ENCODE measurements at places on chromosomes 11 and 22.

- DNase-seq: no peak
Measured at GRCh38 chr11:69416762-69417698, 64.4 kb upstream of the LINC01488 start.

DNA sequence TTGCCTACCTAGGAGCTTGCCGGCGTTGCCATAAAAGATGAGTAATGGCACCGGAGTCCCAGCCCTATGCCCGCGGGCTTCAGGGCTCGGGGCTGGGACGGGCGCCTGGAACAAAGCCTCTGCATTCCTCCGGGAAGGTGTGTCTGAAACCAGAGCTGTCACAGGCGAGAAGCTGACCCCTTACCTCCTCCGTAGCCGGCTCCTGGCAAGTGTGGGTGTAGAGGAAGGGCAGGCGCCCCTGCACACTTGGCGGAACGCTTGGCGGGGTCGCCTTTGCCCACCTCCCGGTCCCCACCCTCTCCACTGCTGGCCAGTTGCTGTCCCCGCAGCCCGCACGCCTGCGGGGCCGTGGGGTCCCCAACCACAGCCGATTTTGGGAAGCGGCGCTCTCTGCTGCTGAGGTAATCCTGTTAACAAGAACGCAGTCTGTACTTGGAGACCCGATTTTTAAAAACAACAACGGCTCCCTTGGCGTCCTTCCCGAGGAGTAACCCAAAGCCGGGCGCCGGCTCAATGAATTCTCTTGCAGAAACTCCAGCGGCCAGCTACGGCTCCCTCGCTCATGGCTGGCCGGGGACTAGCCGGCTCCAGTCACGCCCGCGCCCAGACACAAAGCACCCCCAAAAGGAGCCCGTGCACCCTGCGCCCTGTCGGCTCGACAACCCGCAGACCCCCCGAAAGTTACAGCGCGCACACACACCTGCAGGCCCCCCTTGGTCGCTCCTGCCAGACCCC is 89.2 kb downstream of the PLEKHA7 start:
- no peak for DNase-seq

- DNase-seq: no peak
Measured at GRCh38 chr22:45094825-45095224, 68.9 kb upstream of the NUP50 start.

DNA sequence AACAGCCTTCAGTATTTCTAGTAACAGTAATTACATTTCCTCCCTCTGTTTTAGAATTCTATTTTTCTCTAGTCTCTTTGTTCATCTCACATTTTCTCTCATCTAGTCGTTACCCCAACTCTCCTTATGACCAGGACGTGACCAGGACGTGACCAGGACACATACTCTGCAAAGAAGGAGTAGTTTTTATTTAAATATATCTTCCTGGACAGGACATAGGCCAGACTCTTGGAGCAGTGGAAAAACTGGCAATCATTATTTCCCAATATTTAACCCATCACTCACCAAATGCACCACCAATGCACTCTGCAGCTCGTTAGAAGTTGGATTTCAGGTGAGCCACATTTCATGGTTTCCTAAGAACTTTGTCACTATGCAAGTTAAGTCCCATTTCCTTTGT is 40.3 kb upstream of the POGLUT3 start:
- no peak for DNase-seq

DNA sequence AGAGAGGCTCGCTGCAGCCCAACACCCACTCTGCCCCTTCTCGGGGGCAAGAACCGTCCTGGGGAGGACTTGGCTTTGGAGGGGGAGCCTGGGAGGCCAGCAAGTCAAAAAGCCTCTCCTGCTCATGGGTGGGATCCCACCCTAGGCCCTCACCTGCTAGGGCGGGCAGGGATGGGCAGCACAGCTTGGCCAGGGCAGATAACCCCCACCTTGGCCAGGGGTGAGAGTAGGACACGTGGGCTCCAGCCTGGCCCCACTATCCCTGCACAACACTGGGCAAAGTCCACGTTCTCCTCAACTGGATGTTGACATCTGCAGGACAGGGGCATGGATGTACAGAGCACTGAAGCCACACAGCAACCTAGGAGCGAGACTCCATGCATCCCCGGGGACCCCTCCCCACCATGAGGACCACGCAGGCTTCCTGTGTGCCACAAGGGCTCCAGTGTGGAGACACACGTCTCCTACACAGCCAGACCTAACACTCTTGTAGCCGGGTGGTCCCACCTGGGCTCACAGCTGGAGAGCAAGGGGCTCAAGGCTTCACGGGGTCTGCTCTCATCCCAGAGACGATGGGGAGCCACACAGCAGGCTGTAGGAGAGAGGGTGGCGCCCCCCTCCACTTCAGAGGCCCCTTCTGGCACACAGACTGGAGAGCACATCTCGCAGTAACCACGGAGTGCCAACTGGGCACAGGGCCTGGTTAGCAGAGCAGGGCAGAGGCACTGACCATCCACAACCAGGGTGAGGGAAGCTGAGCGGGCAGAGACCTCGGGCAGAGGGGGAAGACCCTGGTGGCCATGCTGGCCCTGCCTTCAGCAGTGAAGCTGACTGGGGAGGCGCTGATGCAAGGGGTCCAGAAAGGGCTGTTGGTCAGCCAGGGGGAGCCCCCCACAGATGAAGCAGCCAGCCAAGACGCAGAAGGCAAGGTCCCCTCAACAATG is 171.1 kb downstream of the CRYBB2 start:
- no peak for DNase-seq

DNA sequence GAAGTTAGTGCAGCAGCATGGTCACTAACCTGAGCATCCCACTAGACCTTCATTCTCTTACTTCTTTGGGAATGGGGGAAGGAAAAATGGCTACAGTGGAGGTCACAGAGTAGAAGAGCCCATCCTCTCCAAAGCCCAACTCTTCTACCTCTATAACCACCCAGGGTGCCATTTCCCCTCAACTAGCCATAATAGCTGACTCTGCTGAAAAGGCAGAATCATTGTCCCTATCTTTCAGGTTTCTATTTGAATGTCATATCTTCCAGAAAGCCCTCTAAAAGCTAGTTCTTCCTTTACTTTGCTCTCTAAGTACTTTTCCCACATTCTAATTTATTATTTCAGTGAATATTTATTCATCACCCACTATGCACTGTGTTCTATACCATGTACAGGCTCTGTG is 421.6 kb downstream of the TENM4 start:
- no peak for DNase-seq

DNA sequence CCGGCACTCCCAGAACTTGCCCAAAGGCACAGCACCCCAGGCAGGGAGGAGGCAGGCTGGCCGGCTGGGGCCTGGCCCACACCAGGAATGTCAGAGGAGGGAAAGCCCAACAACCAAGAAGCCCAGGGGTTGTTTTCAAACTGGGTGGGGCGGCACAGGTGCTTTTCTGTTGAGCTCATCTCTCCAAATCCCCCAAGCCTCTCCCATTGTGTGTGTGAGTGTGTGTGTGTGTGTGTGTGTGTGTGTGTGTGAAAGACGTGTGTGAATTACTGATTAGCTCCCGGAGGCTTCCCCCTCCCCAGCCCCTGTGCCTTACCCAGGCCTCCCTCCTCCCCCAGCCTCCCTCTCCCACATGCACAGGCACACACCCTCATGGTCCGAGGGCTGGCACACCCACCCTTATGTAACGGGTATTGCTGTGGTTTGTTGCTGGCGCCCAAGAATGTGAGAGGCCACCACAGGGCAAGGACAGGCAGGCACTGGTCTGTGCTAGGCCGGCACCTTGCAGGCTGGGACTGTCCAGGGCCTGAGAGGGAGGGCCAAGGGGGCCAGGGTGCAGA is 15.9 kb downstream of the TRIM29 start:
- no peak for DNase-seq

DNA sequence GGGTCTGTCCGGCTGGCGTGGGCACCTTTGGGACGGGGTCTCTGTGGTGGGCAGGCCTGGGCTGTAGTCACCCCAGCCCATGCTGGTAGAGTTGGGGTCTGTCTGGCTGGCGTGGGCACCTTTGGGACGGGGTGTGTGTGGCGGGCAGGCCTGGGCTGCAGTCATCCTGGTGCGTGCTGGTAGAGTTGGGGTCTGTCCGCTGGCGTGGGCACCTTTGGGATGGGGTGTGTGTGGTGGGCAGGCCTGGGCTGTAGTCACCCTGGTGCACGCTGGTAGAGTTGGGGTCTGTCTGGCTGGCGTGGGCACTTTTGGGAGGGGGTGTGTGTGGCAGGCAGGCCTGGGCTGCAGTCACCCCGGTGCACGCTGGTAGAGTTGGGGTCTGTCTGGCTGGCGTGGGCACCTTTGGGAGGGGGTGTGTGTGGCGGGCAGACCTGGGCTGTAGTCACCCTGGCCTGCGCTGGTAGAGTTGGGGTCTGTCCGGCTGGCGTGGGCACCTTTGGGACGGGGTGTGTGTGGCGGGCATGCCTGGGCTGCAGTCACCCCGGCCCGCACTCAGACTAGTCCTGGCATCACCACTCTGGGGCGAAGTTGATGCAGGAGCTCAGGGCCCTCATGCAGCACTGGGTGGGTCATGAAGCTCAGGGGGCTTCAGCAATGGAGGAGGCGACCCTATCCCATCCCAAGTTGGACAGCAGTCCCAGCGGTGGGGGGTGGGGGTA is 19.3 kb downstream of the PRR33 start:
- no peak for DNase-seq

GRCh38 chr11:69001243-69002081 is 11.6 kb downstream of the MRGPRF start:
- no peak for DNase-seq

- DNase-seq: no peak
Measured at GRCh38 chr11:11946878-11947277, 61.5 kb downstream of the DKK3 start.

GRCh38 chr22:18087350-18087855 is 9.6 kb downstream of the PEX26 start:
- no peak for DNase-seq

GRCh38 chr11:62242021-62242420 is at the start of gene SCGB1D2:
Gene SCGB1D2, plus strand, starts transcription at chr11:62242239. Its CDS starts 69 bp downstream, at chr11:62242308.
- DNase-seq: peak; percentile 80

DNA sequence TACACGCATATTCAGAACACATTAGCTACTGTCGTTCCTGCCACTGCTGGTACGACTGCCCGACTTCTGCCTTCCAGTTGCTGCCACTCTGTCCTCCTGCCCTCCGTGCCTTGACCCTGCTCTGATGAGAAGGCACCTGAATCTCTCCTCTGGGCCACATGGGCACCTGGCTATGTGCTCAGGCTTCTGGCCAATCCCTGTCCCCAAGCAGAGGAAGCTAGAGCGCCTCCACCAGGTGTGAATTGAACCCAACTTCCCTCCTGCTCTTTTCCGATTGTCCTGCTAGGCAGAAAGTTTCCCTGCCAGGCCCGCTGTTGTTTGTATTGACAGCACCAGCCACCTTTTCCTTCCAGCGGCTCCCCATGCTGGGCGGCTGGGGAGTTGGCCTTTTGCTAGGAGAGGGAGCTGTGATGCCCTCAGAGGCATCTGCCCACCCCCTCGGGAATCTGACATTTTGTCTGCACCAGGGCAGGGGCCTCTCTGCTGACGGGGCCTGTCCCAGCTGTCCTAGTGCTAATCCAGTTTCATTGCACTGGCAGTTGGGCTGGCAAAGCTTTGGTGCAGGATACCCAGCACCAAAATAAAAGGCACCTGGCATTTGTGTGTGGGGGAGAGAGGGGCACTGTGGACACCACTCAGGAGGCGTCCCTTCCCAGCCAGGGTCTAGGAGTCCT is 118.0 kb downstream of the GRIK4 start:
- no peak for DNase-seq

DNA sequence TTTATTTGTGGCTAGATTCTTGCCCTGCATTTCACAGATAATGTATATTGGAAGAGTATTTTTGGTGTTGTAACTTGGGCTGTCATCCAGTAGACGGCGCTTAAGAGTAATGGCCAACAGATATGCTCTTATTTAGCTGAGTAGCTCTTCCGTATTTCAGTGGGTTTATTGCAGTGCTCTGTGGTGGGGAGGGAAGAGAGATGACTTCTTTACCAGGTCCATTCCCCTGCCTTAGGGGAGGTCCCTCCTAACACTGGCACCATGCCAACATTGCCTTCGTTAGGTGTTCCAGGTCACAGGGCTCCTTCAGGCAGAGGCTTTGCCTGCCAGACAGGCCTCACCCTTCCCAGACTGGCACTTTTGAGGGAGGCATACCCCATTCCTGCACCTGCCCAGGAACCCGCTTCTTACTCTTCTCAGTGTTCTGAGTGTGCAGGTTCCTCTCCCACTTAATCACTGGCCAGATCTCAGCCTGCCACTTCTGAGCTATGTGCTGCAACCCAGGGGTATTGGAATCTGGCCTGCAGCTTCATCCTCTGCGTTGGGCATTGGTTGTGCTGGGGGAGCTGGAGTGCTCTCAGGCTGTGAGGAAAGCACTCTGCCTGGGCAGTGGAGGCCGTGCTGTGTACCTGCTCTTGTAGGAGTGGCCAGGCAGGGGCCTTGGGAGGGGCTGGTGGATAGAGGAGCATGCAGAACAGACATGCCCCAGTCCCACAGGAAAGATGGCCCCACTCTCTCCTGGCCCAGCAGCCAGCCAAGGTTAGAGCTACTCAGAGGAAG is 29.4 kb upstream of the SLN start:
- no peak for DNase-seq

DNA sequence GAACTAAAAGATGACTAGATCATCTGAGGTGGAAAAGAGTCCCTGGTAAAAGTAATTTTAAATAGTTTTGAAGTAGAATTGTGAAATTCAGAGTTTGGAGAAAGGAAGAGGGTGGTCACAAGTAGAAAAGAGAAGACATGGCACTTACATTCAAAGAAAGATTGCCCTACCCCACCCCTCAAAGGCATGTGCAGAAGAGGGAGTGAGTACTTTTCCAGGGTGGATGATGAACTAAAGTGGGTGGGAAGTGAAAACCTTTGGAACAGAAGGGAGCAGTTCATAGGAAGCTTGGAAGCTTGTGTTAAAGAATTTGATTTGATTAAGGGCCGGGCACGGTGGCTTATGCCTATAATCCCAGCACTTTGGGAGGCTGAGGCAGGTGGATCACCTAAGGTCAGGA is 23.6 kb downstream of the SREBF2 start:
- DNase-seq: no peak

DNA sequence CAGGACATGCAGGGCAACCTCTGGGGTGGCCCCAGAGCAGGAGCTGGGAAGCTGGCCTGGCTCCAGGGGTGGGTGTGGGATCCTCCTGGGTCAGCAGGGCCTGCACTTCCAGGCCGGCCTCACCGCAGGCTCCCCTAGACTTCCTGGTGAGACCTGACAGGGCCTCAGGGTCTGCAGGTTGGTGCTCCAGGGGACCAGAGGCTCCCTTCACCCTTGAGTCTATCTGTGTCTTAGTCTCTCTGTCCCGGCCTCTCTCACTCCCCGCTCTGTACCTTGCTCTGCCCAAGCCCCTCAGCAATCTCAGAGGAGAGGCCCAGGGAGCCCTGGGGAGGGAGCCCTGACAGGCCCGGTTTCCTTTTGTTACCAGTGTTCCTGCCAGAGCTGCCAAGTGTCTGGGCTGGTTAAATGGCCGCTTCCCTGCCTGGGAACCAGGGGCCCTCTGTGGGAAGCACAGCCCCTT is 13.9 kb downstream of the CD82 start:
- DNase-seq: no peak

DNA sequence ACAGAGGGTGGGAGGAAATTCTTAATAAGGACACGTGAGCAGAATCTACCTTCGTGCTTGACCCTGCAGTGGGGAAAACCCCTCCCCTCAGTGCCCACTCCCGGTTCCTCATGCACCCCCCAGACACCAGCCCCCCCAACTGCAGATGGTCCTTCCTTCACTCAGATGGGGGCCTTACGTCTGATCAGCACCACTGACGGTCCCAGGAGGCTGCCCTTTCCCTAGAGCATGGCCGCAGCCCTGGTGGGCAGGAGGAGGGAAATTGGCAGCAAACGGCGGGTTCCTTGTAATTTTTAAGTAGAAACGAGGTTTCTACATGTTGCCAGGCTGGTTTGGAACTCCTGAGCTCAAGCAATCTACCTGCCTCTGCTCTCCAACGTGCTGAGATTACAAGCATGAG is 477.7 kb downstream of the TBC1D22A start:
- no peak for DNase-seq

All from cerebellar nuclear complex (tissue), 1 donor.